T-helper 9 cell (primary cell): ENCODE measurements at places on chromosomes 1 and 21.

- no peak for DNase-seq
Measured at GRCh38 chr1:11529763-11530730, 51.1 kb downstream of the DISP3 start.

- DNase-seq: no peak
Measured at GRCh38 chr1:35923791-35924221, 7.1 kb upstream of the AGO3 start.

GRCh38 chr21:38148046-38148445, 108.7 kb upstream of the KCNJ15 start:
- DNase-seq: no peak

GRCh38 chr1:186943891-186944686, 115.3 kb downstream of the PLA2G4A start:
- DNase-seq: no peak

DNA sequence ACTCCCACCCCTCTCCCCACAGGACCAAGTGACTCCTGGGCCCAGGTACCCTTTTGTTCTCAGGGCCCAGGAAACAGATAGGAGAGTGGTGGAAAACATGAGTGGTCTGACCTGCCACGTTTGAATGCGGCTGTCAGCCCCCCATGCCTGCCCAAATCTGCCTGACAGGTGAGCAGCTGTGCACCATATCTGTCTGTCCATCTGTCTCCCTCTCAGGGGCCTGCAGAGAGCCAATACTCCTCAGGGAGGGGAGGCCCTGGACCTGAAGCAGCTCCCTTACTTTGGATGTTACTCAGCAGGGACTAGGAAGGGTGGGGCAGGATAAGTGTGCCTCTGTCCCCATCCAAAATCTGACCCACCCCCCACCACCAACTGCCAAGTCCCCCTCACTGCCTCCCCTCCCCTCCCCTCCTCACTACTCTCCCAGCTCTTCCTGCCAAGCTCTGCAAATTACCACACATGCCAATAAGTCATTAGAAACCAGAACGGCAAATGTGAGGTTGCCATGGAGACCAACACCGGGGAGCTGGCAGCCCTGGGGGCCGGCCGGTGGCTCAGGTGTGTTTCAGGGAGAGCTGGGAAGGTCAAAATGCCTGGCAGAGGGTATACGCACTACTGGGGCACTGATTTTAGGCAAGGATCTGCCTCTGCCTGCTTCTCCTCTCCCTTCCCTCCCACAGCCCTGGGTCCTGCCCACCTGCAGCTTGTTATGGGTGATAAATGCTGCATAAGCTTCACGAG, 11.5 kb downstream of the LRRN2 start:
- no peak for DNase-seq

DNA sequence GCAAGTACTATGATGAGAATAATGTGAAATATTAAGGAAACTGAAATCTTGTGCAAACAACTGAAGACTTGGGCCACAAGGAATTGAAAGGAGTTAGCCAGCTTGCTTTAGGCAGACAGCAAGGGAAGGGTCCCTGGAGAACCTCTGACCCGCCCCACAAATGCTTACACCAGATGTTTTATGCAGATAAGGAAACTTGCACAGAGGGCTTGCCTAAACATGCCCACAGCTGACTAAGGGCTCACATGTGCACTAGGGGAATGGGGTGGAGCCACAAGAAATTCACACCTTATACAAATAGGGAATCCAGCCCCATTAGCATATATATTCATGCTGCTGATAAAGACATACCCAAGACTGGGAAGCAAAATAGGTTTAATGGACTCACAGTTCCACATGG, 86.1 kb upstream of the CYYR1 start:
- no peak for DNase-seq

- no peak for DNase-seq
Measured at GRCh38 chr1:75954586-75954985, 22.4 kb upstream of the ASB17 start.

DNA sequence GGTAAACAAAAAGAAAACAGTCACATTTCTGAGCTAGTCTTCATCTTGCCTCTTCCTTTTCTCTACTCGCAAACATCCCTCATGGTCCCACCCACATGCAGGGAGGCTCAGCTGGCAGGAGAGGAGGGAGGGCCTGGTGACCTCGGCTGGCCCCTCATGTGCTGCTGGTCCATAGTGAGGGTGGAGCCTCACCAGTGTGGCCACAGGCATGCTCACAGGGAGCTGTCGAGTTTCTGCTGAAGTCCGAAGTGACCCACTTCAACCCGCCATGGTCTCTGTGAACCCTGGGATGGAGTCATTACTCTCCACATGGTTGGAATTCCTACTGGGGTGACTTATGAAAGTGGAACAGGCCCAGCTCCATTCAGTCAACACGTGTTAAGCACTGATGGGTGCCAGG, 253.4 kb downstream of the RHOU start:
- no peak for DNase-seq

GRCh38 chr1:153220606-153221303, 3.4 kb downstream of the PRR9 start:
- DNase-seq: no peak

- peak; percentile 25 for DNase-seq
Measured at GRCh38 chr1:15584489-15585363, at the start of gene AGMAT. Gene AGMAT (minus strand): TSS chr1:15585051. CDS start chr1:15584967, 84 bp downstream.

- DNase-seq: no peak
Measured at GRCh38 chr1:26938004-26938658, 16.6 kb downstream of the NUDC start.

- no peak for DNase-seq
Measured at GRCh38 chr1:208129060-208129459, 115.1 kb downstream of the PLXNA2 start.

- DNase-seq: no peak
Measured at GRCh38 chr21:32044205-32045180, 171.7 kb downstream of the HUNK start.

GRCh38 chr1:167819849-167820683, 93.9 kb downstream of the ADCY10 start:
- DNase-seq: no peak

GRCh38 chr1:155527677-155528076, 34.9 kb downstream of the ASH1L start:
- DNase-seq: no peak

DNA sequence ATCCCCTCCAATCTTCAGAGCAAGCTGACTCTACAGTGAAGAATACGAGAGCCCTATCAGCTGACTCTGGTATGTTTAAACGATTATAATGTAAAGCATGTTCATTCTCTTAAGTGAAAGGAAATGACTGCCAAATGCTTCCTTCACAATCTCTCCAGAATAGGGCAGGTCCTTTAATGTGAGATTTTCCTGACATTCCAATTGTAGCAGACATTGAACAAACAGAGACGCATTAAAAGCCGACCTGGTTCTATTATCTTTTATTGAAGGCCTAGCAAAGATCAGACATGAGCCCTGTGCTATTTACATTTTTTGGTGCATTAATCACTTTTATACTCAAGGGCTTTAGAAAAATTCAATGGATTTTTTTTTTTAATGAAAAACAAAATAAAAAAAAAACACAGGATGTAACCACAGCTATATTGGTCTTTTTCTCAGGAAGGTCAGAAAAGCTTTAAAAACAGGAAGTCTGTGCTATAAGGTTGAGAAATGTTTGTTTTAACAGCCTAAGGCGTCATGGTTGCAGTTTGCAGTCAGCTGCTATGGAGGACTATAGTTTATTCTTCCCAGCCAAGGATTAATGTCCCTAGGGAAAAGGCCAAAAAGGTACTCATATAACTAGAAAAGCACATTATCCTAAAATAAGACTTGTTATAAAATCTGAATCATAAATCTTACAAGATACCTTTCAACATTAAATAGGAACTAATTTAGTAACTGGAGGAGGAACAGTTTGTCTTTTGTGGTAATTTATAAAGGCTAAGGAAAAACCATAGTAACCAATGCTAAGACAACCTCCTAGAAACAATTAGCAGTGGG, 104.8 kb downstream of the RERE start:
- no peak for DNase-seq

GRCh38 chr1:212286556-212287131, 1.4 kb downstream of the PPP2R5A start:
- no peak for DNase-seq

GRCh38 chr1:85059563-85059962, 11.3 kb upstream of the MCOLN3 start:
- DNase-seq: no peak

DNA sequence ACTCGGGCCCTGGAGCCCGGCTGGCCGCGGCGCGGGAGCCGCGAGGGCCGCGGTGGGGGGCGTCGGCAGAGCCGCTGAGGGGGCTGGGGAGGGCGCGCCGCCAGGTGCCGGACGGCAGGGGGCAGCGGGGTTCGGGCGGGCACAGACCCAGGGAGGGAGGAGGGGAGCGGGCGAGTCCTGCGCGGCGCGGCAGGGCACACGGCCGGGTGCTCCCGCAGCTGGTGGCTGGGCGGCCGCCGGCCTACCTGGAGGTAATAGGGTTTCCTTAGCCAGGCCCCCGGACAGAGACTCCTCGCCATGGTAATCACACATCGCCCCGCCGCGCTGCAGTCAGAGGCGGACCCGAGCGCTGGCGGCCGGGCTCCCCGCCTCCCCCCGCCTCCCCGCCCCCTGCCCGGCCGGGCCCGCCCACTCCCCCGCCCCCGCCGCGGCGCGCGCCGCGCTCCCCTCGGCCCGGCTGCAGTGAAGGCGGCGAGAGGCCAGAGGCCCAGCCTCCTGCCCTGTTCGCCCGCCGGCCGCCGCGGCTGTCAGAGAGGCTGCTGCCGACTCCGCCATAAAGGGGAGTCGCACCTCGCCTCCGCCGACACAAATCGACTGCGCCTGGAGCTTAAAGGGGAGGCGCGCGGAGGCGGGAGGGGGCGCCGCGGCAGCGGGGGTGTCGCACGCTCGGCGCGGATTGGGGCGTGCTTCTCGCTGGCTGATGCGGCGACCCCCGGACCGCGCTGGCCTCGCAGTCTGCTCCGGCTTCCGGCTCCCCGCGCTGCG, at the start of gene DIPK1A:
Gene DIPK1A (minus strand): TSS at position 332 of the 765 bp plus-strand sequence. CDS start 33 bp downstream, at position 299.
- DNase-seq: peak; percentile 66

GRCh38 chr1:54105080-54105479, 47.7 kb downstream of the CDCP2 start:
- no peak for DNase-seq

- DNase-seq: no peak
Measured at GRCh38 chr1:182603646-182604174, 479 bp downstream of the RGS16 start.

- DNase-seq: no peak
Measured at GRCh38 chr21:46179708-46180078, 4.6 kb downstream of the SPATC1L start.

- no peak for DNase-seq
Measured at GRCh38 chr21:42571391-42572150, 57.9 kb downstream of the SLC37A1 start.
